Immature natural killer cell (primary cell): ENCODE measurements at places on chromosomes 7 and 10.
A peak's percentile ranks its signal among the peaks of the same experiment; 100 is the strongest.

DNA sequence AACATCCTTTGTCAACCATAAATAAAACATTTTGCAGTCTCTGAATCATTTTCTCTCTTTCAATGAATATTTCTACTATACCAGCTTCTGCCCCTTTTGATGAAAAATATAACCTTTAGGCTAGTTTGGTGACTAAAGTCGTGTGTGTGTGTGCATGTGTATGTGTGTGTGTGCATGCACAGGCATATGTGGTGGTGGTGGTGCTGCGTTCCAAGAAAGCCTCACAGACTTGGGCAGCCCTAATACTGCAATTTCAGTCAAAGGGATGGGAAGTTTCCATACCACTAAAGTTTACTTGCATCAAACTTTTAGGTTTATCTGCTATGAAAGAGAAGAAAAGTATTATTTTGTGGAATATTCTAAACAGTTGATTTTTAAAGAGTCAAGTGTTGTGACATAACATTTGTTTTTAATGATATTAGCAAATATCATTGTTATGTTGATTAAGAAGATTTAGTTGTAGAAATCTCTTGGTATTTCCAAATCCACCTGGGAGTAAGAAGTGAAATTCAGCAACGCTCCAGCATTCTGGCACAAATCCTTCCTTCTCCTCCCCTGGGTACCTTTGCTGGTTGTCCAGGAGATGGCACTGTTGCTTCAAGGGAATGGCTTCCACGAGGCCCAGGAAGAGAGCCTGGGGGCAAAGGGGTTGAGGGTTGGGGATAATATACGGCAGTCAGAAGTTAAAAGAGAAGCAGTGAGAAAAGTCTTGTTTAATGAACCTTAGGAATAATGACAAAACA is 41.5 kb downstream of the ASB4 start:
- DNase-seq = peak; percentile 41

GRCh38 chr10:59965899-59966650 is 59.7 kb upstream of the CCDC6 start:
- no peak for DNase-seq

DNA sequence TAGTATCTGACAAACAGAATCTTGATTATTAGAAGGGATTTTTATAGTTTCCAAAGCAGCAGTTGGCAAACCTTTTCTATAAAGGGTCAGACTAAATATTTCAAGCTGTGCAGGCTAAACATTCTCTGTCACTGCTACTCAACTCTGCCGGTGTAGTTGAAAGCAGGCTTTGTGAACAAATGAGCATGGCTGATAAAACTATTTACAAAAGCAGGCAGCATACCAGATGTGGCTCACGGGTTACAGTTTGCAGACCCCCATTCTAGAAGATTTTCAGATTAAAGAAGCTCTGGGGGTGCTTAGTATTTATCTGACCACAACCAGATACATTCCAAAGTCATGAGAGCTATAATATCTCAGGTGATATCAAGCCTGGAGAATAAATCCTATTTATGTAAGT is 1017.5 kb downstream of the SORCS1 start:
- no peak for DNase-seq

DNA sequence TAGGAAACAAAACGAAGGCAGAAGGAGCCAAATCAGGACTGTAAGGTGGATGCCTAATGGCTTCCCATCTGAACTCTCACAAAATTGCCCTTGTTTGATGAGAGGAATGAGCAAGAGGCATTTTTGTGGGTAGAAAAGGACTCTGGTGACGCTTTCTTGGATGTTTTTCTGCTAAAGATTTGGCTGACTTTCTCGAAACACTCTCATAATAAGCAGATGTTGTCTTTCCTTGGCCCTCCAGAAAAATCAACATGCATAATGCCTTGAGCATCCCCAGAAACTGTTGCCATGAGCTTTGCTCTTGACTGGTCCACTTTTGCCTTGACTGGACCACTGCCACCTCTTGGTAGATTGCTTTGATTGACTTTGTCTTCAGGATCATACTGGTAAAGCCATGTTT is 13.5 kb downstream of the PTPN12 start:
- no peak for DNase-seq

GRCh38 chr7:713139-713457 is 13.4 kb upstream of the DNAAF5 start:
- no peak for DNase-seq

DNA sequence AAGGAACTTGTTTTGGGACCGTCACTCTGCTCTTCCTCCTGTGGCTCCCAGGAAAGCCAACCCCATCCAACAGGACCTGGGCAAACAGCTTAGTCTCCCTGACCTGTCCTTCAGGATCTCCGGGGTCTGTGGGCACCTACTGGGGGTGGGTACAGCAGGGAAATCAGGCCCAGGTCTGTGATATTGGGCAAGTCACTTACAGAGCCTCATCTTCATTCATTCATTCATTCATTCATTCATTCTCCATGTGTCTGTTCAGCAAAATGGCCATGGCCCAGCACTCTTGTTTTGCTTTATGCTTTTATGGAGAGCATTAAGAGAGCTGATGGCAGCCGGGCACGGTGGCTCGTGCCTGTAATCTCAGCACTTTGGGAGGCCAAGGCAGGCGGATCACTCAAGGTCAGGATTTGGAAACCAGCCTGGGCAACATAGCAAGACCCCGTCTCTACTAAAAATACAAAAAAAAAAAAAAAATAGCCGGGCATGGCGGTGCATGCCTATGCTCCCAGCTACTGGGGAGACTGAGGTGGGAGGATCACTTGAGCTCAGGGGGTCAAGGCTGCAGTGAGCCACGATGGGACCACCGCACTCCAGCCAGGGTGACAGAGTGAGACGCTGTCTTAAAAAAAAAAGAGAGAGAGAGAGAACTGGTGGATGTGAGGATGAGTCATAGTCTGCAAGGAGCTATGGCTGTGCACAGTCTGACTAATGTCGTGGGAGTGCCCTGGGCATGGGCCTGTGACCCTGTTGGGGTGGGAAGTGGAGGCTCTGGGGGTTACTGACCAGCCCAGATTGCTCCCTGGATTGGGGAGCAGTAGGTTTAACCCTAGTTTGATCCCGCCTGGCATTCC is 54.3 kb downstream of the CLIP2 start:
- DNase-seq = no peak

DNA sequence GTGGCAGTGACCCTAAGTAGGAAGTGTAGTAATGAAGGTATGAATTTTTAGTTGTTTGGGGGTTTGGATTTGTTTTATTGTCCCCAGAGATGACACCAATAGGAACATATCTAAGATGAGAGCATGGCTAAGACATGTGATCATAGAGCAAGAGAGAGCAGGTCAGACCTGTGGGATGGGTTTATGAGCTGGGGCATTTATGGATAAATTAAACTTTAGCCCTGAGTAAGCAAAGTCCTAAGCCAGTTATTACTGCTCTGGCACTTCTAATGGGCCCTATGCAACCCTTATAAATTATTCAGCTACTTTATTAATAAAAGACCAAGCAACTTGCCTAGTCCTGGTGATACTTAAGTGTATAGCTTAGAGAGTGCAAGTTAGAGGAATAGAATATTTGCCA is 85.1 kb downstream of the LRRC4 start:
- DNase-seq = no peak

- DNase-seq = peak; percentile 21
Measured at GRCh38 chr7:77727936-77728701, 31.9 kb downstream of the RSBN1L start.

DNA sequence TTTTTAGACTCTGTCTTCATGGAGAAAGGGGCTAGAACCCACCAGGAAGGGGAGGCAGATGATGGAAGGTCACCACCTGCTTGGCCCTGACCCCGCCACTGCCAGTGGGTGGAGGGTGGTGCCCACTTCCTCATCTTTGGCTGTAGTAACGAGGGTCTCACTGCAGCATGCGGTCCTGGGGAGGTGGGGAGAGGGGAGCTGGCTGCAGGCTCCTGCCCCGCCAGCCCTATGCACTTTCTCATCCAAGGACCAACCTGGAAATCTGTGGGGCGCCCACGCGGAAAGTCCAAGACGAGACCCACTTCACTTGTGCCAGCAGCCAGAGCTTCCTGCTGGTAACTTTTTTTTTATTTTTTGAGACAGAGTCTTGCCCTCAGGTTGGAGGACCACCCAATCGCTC is 101.0 kb downstream of the CUX1 start:
- no peak for DNase-seq

- no peak for DNase-seq
Measured at GRCh38 chr7:620056-620455, 100.4 kb upstream of the PDGFA start.

DNA sequence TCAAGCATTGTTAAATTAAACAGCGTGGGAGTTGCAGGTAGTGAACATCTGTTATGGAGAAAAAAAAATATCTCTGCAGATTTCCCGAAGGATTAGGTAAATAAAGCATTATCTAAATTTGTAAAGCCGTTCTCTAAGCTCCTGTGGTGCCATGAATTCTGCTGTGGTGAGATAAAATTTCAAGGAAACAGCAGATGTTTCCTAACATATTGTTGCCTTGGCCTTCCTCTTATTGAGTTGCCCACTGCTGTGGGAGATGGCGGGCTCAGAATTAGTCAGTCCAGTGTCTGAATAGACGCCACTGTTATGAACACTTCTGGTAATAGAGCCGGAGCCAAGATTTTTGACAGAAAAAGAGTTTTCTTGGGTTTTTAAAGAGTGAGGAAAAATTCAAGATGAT is 82.6 kb upstream of the ELMO1 start:
- no peak for DNase-seq

- DNase-seq = no peak
Measured at GRCh38 chr10:47367646-47368045, 16.4 kb downstream of the ZNF488 start.

- DNase-seq = no peak
Measured at GRCh38 chr7:129376778-129377700, 57.2 kb upstream of the STRIP2 start.

GRCh38 chr7:82964150-82964882 is 198.4 kb downstream of the PCLO start:
- DNase-seq = no peak

DNA sequence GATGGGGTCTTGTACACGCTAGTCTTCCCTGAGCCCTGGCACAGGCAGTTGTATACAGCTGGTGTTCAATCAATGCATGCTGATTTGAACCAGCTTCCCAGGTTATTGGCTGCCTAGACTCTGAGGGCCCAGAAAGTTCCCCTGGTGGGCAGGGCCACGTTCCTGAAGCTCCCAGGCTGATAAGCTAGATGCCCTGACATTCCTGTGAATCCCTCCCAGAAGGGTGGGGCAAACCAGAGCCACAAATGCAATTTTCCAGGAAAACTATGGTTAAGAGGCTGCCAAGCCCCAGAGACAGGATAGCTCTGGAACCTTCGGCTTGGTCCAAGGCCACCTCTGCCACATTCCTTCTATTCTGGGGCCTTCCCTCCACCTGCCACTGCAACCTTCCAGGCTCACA is 78.2 kb downstream of the FAM53B start:
- no peak for DNase-seq

- DNase-seq = no peak
Measured at GRCh38 chr7:66930341-66930740, 9.3 kb downstream of the TMEM248 start.

DNA sequence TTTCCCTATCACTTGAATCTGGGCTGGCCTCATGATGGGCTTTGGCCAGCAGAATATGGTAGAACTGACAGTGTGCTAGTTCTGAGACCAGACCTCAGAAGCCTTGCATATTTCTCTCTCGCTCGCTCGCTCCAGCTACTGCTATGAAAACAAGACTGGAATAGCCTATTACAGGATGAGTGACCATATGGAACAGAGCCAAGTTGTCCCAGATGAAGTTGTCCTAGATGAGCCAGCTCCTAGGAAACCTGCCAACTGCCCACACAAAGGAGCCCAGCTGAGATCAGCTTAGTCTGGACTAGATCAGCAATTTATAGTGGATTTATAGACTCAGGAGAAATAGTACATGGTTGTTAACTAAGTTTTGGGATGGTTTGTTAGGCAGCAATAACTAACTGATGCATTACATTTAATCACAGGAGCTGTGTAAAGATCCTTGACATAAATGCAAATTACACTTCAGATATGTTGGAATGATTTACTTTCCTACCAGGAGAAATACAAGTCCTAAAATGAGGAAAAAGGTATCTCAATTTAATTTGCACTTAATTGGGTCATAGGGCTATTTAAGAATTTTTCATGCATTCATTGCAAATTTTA is 6.8 kb upstream of the HECW1 start:
- no peak for DNase-seq

GRCh38 chr7:129143724-129144094 is 798 bp upstream of the TSPAN33 start:
- DNase-seq = no peak

GRCh38 chr7:108805808-108806397 is 236.2 kb downstream of the DNAJB9 start:
- no peak for DNase-seq

GRCh38 chr7:131605280-131605878 is 49.0 kb upstream of the PODXL start:
- DNase-seq = no peak

DNA sequence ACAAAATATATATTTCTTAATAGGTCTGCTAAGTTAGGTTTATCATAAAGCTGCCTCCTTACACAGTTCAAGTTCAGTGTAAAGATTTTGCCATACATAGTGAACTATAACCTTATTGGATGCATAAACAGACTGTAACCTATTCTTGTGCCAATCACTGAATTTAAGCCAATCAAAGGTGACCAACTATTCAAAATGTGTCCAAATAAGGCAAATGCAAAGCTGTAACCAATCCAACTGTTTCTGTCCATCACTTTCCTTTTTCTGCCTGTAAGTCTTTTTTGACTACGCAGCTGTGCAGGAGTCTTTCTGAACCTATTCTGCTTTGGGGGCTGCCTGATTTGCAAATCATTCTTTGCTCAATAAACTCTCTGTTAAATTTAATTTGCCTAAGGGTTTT is 11.6 kb upstream of the DNMBP start:
- no peak for DNase-seq

DNA sequence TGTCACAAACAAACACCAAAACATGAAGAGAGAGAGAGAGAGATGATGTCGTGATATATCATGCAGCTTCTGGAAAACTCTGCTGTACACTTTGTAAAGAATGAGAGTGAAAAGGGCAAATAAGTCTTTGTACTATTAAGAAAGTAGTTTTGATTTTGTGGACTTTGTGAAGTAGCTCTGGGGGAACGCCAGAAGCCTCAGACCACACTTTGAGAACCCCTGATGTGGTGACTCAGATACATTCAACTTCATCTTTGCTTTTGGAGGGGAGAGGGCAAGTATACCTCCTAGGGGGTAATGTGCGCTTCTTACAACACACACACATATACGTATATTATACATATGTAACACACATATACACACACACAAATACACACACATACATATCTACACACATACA is 84.3 kb downstream of the GALNT17 start:
- no peak for DNase-seq

DNA sequence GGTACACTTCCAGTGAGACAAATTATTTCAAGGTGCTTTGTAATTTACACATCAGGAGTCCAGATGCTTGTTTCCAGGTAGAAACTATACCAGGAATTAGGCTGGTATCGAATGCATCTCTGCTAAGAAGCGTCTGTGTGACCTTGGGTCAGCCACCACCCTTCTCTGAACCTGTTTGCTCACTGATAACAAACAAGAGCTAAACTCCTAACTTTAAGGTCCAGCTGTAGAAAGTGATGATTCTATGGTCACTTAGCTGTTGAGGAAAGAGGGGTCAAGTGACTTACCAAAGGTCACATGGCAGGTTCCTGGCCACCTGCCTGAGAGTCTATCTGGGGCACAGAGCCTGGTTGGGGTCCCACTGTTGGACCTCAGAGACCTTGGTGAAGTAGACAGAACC is 95.4 kb downstream of the HIF1AN start:
- no peak for DNase-seq

GRCh38 chr7:35450456-35451214 is 196.7 kb upstream of the TBX20 start:
- no peak for DNase-seq
